CD8-positive, alpha-beta memory T cell (primary cell): ENCODE measurements at places on chromosomes 11 and 22.
A peak's percentile ranks its signal among the peaks of the same experiment; 100 is the strongest.

- DNase-seq = no peak
Observed at GRCh38 chr22:48343461-48343860, 1484.2 kb downstream of the BRD1 start.

GRCh38 chr11:8312986-8313385, 49.3 kb upstream of the LMO1 start:
- no peak for DNase-seq

DNA sequence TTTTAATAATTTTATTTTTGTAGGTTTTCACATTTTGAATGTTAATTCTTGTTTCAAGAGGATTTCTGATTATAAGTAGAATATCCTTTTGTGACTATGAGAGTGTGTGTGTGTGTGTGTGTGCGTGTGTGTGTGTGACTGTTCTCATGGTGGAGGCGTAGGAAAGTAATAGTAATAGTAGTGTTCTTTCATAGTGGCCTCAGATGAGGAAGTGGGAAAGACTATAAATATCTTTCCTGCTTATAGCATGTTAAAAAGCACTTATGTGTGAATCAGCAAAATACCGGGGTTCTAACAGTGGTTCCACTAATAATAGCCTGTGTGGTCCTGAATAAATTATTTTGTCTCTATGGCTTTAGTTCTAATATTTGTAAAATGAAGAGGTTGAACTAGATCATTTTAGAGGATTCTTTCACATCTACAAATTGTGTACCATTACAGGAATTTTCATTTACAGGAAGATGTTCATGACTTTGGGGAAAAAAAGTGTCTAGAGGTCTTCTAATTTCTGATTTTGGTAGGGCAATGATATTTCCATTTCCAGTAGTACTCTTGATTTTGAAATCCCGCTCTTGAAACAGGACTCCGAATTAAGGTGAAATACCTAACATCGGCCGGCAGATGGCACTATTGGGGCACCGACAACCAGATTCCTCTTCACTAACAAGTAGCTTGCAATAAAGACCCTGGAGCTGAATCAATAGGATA, 29.9 kb upstream of the OR10G7 start:
- peak; percentile 64 for DNase-seq

DNA sequence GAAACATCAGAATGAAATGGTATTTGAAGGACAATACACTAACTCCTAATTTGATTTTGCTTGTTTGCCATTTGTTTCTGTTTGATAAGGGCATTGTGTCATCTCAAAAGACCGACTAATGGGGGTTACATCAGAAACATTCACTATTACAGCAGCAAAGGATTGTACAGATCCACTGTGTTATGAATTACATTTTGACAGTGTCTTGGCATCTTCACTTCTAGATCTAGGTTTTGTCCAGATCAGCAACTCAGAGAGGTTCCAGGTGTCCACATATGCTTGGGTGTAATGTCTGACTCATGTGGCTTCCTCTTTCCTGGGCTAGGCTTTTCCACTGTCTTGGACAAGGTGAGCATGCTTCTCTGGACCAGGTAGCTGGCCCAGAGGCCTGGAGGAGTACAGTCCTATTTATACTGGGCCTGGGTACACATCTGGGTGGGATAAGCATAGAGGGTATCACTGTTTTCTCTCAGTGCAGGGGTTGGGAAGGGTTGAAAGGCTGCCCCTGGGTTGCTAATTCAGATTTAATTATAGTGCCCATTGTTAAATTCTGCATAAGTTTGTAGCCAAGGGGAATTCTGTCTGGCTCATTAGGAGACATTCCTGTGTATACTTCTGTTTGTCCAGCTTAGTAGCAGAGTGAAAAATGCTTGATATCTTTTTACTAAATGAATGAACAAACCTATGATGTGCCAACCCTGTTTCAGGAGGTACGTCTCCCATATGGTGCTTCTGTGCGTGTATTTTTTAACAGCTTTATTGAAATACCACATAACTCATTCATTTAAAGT, 23.8 kb downstream of the DDI1 start:
- no peak for DNase-seq

- DNase-seq = no peak
Observed at GRCh38 chr11:104043142-104043541, 6.7 kb downstream of the DDI1 start.

DNA sequence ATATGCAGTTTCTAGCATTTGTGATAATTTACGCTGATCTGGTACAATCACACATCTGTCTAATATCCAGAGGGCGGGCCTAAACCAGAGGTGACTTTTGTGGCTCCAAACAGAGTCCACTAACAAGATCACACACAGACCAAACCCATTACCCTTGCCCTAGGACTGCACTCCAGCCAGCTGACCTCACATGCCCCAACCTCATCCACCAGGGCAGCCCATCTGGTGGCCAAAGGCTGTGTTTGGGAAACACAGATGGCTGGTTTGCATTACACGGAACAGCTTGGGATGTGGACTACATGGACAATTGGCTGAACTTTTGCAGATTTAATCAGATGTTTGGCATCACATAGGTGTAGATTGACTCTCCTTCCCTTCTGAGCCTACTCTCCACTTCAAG, 228.2 kb downstream of the GRIK4 start:
- DNase-seq = no peak

DNA sequence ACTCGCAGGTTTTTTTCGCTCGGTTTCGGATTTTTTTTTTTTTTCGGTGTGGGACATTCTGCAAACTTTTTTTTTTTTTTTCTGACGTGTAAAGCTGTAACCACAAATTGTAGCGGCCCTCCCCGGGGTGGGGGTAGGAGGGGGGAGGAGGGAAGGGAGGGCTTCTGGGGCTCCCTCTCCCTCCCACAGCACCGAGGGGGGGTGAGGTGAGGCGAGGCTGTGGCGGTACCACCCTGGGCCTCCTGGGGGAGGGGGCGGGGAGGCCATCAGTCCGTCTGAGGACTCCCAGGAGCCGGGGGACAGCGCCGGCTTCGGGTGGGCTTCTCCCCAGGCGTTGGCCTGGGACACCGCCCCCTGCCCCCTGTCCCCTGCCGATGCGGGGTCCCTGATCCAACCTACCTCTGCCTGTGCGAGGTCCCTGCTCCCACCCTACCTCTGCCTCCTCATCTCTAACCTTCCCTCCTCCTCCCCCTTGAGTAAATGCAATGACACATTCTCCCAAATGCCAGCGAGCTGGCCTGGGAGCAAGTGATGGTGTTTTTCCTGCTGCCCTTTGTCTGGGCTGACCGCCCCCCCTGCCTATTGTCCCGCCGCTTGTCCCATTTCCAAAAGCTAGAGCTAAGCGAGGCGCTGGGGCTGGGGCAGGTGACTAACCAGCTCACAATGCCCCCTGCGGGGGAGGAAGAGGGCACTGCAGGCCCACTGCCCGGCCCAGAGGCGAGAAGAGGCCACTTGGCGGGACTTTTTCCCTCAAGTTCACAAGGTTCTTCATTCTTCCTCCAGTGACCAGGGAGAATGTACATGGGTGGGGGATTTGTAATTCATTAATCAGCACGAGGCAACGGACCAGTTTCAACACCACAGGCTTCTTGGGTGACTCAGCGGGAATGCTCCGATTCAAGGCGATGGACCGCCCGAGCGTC, 511 bp upstream of the CLCF1 start:
- DNase-seq = peak; percentile 86

DNA sequence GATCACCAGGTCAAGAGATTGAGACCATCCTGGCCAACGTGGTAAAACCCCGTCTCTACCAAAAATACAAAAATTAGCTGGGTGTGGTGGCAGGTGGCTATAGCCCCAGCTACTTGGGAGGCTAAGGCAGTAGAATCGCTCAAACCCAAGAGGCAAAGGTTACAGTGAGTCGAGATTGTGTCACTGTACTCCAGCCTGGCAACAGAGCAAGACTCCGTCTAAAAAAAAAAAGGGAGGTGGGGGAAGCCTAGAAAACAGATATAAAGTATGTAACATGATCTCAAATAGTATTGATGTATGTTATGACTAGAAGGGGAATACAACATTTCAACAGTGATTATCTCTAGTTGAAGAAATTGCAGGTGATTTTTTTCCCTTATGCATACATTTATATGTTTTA, 61.4 kb downstream of the SLC1A2 start:
- no peak for DNase-seq

DNA sequence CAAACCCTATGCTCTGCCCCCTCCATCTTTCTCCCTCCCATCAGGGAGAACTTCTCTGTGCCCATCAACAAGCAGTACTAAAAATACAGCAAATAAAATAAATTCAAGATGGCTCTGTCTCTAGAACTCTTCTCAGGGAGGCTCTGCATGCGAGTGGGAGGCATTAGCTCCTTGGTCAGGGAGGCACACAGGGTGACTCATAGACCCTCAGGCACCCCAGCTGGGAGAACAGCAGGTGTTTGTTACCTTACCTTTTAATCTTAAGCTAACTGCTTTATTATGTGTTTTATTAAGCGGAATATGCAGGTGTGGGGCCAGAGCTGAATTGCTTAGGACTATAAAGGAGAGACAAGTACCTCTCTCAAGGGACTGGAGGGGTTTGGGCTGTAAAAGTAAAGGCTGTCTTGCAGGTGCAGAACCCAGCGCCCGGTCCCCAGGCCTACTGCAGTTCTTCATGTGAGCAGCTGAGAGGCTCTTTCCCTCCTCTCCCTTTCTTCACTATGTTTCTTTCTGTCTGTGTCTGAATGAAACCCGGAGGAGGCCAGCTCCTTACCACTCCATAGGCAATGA, 20.8 kb downstream of the CSNK2A3 start:
- no peak for DNase-seq

DNA sequence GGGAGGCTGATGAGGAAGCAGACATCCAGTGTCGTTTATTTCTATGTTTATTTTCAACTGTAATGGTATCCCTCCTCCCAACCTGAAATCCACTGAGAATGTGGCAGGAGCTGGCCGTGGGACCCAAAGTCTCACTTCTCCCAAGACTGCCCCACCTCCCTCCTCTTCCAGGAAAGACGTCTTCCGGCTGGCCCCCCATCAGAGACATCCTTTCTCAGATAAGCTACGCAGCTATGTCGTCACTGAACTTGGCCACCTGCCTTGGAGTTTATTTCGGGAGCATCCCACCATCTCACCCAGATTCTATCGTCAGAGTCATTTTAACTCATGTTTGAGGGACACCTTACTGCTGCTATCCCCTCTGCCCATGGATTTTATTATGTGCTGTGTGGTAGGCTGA, 13.9 kb downstream of the TMEM184B start:
- DNase-seq = no peak

GRCh38 chr22:47355776-47356510, 593.5 kb downstream of the TBC1D22A start:
- no peak for DNase-seq

- peak; percentile 61 for DNase-seq
Observed at GRCh38 chr22:24424001-24424900, 3.1 kb upstream of the ADORA2A start.

- DNase-seq = no peak
Observed at GRCh38 chr11:57778318-57779037, 16.9 kb downstream of the CTNND1 start.

- DNase-seq = no peak
Observed at GRCh38 chr11:14727746-14728145, 84.1 kb downstream of the PDE3B start.

DNA sequence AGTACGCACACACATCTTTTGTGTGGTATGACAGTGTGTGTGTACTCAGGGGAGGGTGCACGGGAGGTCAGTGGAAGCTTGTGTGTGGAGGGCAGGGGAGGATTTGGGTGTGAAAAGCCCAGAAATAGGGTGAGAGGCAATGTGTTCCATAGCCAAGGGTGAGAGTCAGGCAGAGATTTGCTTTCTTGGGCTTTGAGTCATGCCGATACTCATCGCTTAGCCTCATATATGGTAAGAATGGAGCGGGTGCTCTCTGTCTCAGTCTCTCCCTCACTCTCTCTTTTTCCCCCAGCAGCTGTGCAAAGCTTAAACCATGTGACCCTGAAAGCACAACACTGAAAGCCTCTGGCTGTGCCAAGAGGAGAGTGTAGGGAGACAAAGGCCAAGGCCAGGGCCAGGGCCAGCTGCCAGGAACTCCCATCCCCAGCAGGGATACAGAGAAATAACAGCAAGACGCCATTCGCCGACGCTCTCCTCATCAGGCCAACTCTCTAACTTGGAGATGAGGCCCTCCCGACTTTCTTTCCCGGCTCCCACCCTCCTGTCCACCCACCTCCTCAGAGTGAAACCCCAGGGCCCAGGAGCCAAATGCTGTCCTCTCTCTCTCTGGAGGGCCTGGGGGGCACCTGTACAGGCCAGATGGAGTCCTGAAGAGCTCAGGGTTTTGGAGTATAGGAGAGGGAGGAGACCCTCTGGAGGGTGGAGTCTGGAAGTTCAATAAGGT, 20.3 kb upstream of the MICAL3 start:
- no peak for DNase-seq

GRCh38 chr11:93852242-93852641, 1.8 kb upstream of the VSTM5 start:
- no peak for DNase-seq

- DNase-seq = no peak
Observed at GRCh38 chr11:59957094-59957493, 6.7 kb upstream of the OOSP4A start.

DNA sequence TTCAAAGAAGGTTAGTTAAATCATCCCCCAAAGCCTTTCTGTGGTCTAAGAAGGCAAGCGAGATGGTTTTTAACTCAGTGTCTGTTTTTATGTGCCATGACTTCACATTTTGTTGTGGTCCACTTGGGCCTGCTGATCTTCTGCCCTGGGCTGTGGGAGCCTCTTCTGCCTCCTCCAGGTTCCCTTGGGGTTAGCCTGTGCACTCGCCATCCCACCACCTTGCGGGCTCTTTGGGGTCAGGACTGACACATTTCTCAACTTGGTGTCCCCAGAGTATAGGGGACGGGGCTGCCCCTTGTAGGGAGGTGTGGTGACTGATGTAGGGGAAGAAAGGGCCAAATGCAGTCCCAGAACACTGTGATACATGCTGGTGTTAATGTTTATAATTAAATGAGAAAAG, 207.0 kb downstream of the TBC1D22A start:
- DNase-seq = no peak
